Kidney capillary endothelial cell (primary cell): ENCODE measurements at places on chromosomes 16 and 17.

DNA sequence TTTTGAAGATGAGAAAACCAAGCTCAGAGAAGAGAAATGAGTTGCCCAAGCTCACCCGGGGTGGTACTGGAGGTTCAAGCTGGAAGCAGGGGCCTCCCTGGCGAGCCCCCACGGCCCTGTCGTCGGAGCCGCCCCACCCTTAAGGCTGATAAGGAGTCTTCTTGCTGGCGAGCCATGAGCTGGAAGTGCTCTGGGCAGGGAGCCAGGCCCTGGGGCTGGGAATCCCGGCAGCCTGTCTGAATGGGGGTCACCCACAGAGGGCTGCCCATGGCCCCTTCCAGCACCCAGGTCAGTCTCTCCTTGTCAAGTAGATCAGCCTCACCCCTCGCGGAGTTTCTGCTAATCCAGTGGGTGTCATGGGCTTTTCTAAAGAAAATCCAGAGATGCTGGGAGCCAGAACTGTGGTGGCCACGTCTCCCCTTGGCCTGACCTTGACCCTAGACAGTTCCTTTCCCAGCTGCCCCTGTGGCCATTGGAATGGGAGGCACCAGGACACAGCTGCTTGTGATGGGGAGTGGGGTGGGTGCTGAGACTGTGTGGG, 1.2 kb upstream of the P2RX1 start:
- no peak for DNase-seq

GRCh38 chr17:32882734-32883133, 5.8 kb upstream of the MYO1D start:
- no peak for DNase-seq

GRCh38 chr17:77492446-77493237, 351.9 kb downstream of the SEC14L1 start:
- DNase-seq, result no peak

DNA sequence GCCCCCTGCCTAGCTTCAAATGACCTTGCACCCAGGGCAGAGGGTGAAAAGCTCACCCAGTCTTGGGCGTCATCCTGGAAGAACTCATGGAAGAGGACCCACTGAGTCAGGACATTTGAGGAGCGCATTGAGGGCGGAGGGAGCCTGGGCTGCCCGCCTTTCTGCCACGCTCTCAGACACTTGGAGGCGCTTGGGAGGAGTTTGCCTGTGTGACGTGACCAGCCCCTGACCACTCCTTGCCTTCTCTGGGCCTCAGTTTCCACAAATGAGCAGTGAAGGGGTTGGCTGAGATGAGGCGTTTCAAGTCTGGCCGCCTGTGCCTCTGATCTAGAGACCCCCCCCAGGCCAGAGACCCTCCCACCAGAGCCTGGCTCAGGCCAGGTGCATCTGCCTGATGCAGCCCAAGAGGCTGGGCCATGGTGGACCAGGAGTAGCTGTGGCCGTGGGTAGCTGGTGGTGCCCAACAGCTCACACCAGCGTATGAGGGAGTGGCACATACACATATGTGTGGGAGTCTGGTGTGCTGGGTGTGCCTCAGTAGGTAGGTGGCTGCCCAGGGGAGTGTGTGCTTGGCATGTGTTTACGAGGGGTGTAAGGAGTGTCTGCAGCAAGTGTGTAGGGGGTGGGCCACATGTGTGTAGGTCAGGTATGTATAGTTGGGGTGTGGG, 80.2 kb upstream of the TOB1 start:
- DNase-seq, result no peak

DNA sequence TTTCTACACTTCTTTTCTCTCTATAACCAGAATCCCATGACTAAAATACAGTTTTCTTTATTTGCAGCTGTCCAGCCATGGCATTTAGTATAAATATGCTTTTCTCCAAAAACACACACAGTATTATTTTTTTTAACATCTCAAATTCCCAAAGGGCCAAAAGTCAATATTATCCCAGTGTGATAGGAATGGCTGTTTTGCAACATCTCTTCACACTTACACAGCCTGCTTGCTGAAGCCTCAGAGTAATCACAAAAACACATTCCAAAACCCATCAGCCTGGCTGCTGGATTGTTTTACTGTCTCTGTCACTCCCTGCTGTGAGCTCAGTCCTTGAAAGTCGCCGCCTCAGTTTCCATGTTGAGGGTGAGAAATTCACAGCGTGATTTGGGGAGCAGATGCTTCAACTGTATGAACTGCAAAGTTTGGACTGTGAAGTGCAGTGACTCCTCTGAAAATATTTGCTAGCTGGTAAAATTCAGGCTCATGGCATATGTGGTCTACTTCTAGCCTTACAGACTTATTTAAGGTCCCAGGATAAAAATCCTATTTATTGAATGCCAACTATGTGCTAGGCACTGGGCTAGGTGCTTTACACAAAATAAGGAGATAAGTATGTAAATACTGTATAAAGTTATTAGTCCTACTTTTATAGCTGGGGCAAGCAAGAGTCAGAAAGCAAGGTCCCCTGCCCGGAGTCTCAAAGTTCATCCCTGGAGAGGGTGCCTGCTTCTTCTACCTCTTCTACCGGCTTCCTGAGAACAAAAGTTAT, 116.5 kb downstream of the SOCS1 start:
- no peak for DNase-seq

GRCh38 chr16:76278086-76278485, 885 bp downstream of the CNTNAP4 start:
- DNase-seq, result no peak

DNA sequence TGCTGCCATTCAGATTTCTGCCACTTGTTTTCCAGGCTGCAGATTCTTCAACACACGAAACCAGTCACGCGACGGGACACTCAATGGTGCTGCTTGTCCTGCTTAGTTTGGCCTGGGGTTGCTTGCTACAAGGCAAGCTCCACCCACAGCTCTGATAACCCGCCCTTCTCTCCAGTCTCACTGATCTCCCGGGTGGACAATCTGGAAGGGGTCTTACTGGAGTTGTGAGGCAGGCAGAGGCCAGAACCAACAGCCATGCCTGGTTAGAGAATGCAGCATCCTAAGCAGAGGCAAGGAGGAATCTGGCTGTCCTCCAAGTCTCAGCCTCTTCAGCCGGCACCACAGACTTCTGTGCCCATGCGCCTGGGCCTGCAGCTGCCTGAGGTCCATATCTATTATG, 119.1 kb downstream of the KCNJ12 start:
- no peak for DNase-seq

GRCh38 chr16:14071576-14072271, 605 bp downstream of the MRTFB start:
- peak; percentile 3 for DNase-seq

DNA sequence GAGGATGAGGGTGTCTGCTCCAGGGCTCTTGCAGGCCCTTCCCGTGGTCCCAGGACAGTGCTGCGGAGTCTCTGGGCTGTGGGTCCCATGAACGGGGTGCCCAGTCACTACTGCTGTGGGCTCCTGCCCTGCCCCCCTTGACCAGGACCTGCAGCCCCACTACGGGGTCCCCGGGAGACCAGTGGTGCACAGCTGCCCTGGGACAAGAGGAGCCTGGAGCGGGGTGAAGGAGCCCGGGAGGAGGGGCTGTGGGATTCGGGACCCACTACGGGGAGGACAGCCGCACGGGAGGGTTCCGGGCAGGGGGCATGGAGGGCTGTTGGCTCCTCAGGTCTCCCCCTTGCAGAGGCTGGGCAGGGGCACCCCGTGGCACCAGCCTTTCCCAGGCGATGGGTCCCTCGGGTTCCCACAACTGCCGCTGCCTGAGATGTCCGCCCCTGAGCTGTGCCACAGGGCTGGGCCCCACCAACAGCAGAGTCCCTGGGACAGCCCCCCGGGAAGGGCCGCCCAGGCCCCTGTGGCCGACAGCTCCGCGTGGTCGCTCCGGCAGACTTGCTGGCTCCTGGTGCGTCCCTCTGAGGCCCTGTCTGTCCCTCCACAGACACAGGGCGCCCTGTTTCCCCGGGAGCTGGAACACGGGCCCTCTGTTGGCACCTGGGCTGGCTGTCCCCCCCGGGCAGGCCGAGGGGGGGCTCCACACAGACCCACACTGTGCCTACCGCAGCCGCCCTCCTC, 52.1 kb upstream of the GNG13 start:
- no peak for DNase-seq

DNA sequence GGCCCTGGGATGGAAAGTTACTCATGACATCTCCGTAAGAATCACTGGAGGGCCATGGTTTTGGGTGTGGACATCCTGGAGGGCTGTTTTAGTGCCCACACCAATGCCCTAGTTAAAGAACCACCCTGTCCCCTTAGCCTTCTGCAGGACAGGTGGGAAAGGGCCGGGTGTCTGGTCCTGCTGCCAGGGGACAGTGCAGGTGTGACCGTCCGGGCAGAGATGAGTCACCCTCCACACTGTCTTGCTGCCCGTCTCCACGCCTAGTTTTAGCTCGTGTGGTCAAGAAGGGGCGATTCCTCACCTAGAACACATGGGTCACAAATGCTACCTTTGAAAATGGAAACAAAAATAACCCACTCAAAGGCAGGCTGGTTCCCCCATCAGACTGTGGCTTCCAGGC, 17.0 kb downstream of the CEP295NL start:
- no peak for DNase-seq

- no peak for DNase-seq
These were observed 303.8 kb downstream of the SOX9 start for GRCh38 chr17:72424505-72425117.

GRCh38 chr16:79618692-79619050, 18.1 kb upstream of the MAF start:
- no peak for DNase-seq

GRCh38 chr16:12133729-12134128, 157.2 kb downstream of the SNX29 start:
- no peak for DNase-seq

GRCh38 chr16:47196457-47196856, 52.7 kb upstream of the NETO2 start:
- no peak for DNase-seq

DNA sequence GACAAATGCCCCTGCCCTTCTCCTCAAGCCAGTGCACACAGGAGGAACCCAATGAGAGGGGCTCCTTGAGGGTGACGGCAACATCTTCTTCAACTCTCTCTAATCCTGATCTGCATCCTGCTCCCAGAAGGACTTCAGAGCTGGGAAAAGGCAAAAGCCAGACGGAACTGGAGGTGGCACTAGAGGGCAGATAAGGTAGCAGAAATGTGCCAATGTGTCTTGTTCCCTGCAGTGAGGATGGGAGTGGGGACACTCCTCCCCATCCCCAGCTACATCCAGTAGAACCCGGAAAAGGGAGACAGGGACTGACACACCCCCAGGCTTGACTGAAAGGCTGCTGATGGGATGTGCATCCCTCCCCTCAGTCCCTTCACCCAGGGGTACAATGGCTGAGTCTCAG, 28.5 kb downstream of the SRCIN1 start:
- no peak for DNase-seq

- DNase-seq, result no peak
These were observed 3.5 kb upstream of the HSD17B1 start for GRCh38 chr17:42548993-42549755.

- DNase-seq, result no peak
These were observed 8.2 kb downstream of the ITGAM start for GRCh38 chr16:31268033-31268365.

GRCh38 chr16:84239141-84239769, 557 bp downstream of the KCNG4 start:
- DNase-seq, result no peak

DNA sequence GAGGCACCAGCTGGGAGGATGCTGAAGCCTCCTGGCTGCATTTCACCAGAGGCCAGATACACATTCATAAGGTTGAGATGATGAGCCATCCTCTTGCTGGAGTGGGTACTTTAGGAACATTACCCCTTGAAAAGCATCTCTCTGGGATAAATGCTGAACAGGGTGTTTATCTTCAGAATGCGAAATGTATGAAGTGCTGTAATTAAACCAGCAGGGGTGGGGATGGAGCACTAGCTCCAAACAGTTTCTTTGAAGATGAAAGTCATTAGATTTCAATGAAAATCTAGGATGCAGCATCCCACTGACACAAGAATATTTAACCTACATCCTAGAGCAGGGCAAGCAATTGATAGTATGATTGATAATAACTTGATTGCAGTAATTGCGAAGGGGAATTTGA, 158.1 kb downstream of the CYLD start:
- no peak for DNase-seq

- no peak for DNase-seq
These were observed 53.8 kb downstream of the MRC2 start for GRCh38 chr17:62681061-62681938.

GRCh38 chr17:38885728-38886642, 16.1 kb downstream of the LASP1 start:
- DNase-seq, result no peak

DNA sequence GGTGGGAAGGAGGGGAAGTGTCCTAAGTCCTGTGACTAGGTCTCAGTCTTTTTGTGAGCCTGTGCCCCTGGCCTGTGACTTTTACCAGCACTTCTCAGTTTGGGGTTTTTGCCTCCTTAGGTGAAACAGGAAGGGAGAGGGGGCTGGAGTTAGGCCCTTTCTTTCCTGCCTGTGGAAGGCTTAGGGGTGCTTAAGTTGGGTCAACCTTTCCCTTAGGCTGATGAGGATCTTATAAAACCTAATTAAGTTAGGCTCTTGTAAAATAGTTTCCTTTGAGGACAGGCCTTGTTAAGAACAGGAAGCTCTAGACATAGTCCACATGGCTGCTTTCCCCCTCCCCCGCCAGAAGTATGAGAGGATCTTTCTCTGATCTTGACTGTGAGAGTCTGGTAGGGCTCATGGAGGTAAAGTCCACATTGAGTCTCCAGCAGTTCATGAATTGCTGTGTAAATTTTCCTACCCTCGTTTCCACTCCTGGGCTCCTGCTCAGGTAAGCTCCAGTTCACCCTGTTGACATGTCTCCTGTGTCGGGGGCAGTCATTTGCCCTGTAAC, 17.0 kb upstream of the DNASE1 start:
- no peak for DNase-seq

DNA sequence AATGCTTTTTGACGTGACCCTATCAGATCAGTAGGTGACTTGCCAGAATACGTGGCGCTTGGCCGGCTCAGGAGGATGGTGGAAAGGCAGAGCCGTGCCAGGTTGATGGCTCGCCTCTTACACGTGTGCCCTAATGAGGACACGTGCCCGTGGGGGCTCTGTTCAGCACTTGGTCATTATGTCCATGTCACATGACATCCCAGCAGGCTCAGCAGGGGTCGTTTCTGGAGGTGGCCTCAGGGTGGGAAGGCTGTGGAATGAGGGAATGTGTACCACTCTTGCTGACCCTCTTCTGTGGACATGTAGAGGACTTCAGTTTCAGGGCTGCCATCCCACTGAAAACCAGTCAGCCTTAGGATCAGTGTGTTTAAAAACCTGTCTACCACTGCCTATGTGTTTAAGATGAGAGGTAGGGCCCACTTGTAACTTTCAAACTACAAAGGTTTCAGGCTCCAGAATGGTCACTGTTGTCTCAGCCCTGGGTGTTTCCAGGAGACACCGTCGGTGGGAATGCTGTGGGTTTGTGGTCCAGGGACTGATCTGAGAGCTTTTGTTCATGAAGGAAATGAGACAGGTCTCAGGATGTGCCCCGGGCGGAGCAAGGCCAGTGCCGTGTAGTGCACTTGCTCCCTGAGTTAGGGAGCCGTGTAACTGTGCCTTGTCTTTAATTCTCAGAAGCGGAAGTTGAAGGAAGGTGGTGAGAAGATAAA, 12.1 kb downstream of the UBN1 start:
- peak; percentile 75 for DNase-seq
